ENCODE measurements at places on chromosomes 12 and 14.

- no peak for DNase-seq
Observed at GRCh38 chr12:54167500-54167896, 21.3 kb downstream of the SMUG1 start.

GRCh38 chr12:14950421-14950820 is 11.0 kb downstream of the ARHGDIB start:
- DNase-seq, result no peak

GRCh38 chr12:53963434-53964314 is 9.0 kb downstream of the HOXC12 start:
- peak; percentile 65 for DNase-seq

DNA sequence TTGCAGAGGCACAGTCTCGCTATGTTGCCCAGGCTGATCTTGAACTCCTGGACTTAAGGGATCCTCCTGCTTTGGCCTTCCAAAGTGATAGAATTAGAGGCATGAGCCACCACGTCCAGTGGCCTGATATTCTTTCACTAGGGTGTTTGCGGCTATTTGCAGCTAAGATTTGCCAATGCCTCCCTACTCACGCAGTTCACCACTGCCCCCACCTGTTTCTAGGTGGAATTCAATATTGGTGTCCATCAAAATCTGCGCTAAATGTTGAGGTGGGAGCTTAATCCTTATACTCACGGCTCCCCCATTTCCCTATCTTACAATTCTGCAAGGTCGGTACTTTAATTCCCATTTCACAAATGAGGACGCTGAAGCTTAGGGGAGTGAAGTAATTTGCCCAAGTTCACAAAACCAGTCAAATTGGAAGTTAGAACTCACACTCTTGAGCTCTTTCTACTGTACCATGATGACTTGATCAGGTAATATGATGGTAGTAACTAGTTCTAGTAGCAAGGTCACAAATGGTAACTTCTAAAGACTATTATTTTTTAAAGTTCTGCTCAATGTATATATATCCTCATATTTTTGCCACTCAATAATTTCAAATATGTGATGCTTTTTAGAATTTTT is 22.1 kb upstream of the LRRC9 start:
- DNase-seq, result no peak

- no peak for DNase-seq
Observed at GRCh38 chr14:23101213-23101970, 3.4 kb downstream of the CIROP start.

DNA sequence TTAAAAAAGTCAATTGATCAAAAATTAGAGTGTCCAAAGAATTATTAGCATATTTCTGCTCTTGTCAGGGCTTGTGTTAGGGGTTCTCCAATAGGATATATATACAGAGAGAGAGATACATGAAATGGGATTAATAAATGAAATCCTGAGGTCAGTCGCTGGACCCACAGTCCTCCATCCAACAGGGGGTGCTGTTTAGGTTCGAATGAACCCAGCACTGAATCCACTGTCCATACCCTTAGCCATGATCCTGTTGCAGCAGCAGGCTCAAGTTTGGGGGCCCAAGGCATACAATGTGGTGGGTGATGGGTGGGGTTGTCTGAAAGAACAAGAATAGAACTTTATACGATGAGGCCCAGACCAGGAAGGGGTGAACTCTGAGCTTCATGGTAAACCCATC is 780 bp upstream of the MYO1H start:
- no peak for DNase-seq

GRCh38 chr12:69355363-69356028 is 4.0 kb upstream of the YEATS4 start:
- no peak for DNase-seq
